ENCODE measurements at places on chromosomes 2 and 18.

GRCh38 chr2:186751790-186752189 lies 57.9 kb downstream of the FAM171B start:
- DNase-seq: no peak

- DNase-seq: no peak
These were observed 68.8 kb downstream of the MAP4K4 start for GRCh38 chr2:101766337-101766736.

- no peak for DNase-seq
These were observed 84.6 kb upstream of the NDUFV2 start for GRCh38 chr18:9017905-9018227.

DNA sequence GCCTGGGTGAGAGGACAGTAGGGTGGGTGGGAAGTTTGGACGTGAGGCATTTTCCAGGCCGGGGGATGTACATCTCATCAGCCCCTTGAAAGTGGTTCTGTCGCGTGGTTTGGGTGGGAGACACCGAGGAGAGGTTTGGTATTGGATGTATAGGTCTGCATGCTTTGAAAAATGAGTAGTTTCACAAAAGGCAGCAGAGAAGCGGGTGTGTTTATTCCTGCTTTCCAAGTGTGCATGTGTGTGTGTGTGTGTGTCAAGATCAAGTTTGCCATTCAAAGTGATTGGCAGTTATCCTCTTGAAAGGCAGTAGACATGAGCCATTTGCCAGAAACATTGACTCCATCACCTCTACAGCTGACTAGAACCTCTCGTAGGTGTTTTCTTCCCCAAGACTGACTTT lies 423.1 kb upstream of the POU3F3 start:
- DNase-seq: no peak

GRCh38 chr2:220961143-220961860 lies 610.8 kb downstream of the EPHA4 start:
- DNase-seq: no peak
